ENCODE measurements at places on chromosomes 3 and 15.

- DNase-seq, result no peak
Measured at GRCh38 chr3:183460081-183461055, 31.9 kb upstream of the MCF2L2 start.

- DNase-seq, result no peak
Measured at GRCh38 chr3:20853890-20854289, 667.9 kb upstream of the SGO1 start.

DNA sequence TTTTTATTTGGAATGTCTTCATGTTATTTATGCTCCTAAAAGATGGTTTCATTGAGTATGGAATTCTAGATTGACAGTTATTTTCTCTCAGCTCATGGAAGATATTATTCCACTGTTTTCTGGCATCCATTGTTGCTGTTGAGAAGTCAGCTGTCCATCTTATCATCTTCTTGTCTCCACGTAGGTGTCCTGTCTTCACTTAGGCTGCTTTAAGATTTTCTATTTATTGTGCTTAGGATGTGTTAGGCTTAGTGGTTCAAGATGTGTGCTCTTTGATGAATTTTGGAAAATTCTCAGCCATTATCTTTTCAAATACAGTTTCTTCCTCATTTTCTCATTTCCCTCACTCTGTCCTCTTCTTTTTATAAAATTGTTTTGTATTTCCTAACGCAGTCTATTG is 52.0 kb downstream of the SNRK start:
- no peak for DNase-seq

GRCh38 chr3:167876620-167877281 is 141.2 kb downstream of the SERPINI1 start:
- no peak for DNase-seq

DNA sequence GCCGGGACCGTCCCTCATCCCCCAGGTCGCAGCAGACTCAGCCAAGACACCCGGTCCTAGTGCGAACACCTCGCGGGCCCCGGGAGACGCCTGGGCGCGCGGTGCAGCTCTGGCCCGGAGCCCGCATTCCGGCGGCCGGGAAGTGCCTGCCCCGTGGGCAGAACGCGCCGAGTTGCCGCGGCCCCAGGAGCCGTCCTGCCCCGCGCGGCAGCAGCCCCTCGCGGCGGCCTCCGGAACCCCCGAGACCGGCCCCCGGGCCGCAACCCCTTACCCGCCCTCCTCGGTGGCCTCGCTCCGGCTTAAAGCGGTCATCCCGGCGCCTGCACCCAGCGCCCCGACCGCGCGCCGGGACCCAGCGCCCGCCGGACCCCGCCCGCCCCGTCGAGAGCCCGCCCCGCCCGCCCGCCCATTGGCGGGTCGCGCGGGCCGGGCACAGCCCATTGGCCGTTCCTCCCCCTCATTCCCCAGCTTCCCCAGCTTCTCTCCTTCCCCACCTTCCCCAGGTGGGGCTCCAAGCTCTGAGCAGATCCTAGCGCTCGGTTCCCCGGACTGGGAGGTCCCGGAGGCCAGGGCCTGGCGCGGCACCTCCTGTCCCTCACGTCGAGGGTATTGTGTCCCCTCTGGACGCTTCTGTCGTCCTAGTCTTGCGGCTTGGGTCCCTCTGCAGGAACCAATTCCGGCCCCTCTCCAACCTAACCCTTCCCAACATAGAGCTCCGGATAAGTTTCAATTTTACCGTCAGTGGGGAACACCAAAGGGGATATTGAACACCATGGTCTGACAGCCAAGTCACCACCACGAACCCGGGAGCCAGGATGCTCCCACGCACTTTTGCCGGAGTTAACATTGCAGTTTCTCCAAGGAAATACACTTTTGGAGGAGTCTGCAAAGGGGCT is at the start of gene GRAMD2A:
TSS of gene GRAMD2A (minus strand) at position 328 of the 896 bp plus-strand sequence.
- peak; percentile 64 for DNase-seq

DNA sequence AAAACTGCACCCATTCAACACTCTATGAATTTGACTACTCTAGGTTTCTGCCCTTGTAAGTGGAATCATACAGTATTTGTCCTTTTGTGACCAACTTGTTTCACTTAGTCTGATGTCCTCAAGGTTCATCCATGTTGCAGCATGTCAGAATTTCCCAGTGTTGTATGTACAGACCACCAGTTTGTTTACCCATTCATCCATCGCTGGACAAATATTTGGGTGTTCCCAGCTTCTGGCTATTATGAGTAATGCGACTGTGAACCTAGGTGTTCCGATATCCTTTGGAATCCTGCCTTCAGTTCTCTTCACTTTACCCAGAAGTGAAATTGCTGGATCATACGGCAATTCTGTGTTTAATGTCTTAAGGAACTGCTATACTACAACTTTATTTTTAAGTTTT is 12.6 kb downstream of the RPL32 start:
- no peak for DNase-seq

- DNase-seq, result no peak
Measured at GRCh38 chr15:88989578-88989977, 76.4 kb upstream of the MFGE8 start.

- no peak for DNase-seq
Measured at GRCh38 chr3:42376344-42376798, 34.0 kb downstream of the LYZL4 start.

DNA sequence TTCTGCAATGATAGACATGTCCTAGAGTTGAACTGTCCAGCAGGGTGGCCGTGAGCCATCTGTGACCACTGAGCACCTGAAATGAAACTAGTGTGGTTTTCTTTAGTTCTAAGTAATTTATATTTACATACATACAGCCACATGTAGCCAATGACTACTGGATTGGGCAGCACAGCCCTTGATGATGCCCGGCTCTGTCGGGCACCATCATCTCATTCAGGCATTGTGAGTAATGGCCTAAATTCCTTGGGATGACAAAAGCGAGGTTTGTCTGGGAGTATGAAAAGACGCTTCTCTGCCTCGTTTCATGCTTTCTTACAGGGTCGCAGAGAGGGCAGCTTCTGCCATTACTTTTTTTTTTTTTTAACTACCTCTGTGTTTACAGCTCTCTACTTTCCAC is 251.9 kb upstream of the HES1 start:
- DNase-seq, result no peak

DNA sequence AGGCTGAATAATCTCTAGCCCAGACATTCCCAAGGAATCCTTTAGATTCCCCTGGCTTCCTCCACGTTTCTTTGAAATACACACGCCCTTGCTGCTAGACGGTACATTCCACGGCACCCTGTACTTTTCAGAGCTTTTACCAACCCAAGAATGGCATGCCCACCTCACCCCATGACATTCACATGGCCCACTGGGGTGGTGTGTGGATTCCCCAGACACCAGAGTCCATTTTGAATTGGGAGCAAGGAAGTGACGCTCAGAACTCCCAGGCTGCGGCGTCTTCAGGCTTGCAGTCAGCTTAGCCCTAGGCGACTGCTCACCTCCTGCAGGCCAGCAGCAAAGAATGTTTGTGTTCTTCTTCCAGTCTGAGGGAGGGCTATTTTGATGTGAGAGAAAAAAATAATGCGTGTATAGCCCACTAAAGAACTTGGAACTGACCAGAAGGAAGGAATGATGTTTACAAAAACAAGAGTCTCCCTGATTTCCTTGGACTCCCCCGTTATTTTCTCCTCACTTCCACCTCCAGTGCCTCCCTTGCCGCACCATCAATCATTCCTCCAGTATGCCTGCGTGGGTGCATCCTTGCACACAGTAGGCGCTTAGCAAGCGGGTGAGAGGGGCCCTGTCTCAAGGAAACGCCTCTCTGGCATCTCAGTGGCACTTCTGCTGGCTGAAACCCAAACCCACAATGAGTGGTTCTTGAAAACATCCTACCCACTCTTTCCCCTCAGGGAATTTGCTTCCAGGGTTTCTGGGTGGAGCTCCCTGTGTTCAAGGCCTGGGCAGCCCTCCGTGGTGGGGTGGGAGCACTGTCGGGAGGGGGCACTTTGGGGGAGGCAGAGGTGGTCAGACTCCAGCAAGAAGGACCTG is 59.9 kb downstream of the SMAD6 start:
- DNase-seq, result no peak

DNA sequence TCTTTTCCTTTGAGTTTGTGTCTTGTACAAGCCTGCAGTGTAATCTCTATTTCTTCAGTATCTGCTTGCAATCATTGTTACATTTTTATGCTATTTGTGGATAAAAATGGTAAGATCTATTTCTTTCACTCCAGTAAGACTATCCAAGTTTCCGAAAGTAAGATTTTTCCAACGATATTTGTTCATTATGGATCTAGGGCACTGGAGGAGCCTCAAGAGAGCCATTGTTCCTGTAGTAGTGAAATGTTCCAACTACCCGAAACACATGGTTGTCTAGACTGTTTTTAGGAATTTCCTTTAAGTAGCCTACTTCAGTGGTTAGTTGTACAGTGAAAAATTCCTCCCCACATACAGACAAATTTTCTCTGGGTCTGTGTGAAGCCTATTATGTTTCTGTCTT is 597.4 kb downstream of the RSL24D1 start:
- no peak for DNase-seq

DNA sequence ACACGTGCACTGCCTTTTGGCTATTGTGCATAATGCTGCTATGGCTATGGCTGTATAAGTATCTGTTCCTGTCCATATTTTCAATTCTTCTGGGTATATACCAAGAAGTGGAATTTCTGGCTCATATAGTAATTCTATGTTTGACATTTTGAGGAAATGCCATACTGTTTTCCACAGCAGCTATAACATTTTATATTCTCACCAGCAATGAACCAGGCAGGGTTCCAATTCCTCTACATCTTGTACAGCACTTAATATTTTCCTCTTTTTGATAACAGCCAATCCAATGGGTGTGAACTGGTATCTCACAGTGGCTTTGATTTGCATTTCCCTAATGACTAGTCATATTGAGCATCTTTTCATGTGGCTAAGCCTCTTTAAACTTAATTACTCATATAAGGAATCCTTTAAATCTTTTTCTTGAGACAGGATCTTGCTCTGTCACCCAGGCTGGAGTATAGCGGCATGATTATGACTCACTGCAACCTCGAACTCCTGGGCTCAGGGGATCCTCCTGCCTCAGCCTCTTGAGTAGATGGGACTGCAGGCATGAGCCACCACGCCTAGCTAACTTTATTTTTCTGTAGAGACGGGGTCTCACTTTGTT is 38.1 kb upstream of the IGDCC4 start:
- DNase-seq, result no peak

- DNase-seq, result peak; percentile 62
Measured at GRCh38 chr3:53938645-53939044, 47.0 kb upstream of the SELENOK start.

- DNase-seq, result no peak
Measured at GRCh38 chr3:158506456-158506855, 64.5 kb upstream of the MLF1 start.

- DNase-seq, result no peak
Measured at GRCh38 chr15:85988741-85989140, 90.9 kb upstream of the AGBL1 start.

DNA sequence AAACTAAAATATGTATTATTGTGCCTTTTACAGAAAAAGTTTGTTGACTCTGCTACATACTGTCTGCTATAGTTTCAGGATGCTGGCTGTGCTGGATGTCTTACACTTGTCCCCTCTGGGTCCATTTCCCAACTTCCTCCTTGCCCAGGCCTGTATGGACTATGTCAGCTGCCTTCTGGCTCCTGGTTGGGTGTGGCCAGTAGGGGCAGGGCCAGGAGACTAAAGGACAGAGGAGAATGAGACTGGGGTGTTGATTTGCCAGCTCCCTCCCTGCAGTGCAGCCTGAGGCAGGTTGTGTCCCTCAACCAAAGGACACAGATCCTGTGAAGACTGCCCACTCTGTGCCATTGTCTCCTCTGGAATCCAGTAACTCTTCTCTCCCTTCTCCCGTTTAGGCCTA is 90.6 kb upstream of the UBE2E2 start:
- no peak for DNase-seq

- no peak for DNase-seq
Measured at GRCh38 chr3:14042680-14043079, 82.0 kb downstream of the CHCHD4 start.

DNA sequence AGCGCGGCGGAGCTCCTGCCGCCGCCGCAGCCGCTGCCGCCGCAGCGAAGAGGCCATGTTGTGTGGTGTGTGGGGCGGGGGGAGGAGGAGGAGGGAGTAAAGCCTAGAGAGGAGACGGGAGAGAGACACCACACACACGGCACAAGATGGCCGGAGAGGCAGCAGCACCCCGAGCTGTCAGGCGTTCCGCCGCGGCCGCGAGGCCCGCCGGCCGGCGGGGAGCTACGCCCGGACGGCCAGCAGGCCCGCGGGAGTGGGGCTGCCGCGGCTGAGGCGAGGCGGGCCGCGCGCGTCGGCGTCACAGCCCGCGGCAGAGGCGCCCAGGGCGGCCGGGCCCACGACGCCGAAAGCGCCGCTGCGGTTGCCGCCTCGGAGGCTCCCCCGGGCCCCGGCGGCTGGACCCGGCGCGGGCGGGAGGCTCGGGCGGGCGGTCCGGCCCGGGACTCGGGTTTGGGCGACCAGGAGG is 17.4 kb upstream of the CHD2 start:
- DNase-seq, result no peak

DNA sequence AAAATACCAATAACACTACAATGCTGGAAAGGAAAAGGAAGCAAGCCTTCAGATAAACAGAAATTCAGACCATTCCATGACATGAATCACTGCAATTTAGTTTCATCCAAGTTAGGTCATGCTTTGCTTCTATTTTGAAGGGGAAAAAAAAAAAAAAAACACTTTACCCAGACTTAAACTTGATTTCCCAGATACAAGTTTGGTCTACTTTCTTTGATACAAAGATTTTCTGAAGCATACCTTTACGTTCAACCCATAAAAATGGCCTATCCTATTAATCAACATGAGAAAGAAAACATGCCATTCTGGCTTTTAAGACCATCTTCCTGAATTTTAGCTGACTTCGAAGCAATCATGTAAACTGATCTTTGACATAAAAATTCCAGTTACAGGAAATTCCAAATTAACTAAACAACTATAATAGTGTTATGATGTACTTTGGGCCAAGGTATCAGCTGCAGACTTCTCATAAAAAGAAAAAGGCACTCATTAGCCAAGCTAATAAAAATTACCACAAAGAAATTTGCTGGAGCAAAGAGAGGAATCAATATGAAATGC is 12.6 kb downstream of the OSBPL10 start:
- no peak for DNase-seq

- DNase-seq, result no peak
Measured at GRCh38 chr3:96814651-96815567, 515 bp downstream of the EPHA6 start.

DNA sequence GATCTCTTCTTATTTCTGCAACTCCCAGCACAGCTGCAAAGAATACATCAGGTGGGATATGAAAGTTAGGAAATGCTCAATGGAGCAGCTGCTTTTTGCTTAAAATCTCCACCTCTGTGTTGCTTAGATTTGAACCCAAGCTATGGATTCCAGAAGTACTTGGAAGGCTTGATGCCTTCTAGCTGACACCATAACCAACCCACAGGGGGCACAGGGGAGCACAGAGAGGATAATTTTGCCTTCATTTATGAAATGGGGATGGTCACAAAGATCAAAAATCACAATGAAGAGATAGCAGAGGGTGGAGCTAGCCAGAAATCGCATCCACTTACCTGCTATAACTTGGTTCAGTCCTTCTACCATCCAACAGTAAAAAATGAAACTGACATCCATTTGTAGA is 75.7 kb downstream of the DUT start:
- DNase-seq, result no peak
